ENCODE measurements at places on chromosomes 1 and 21.

DNA sequence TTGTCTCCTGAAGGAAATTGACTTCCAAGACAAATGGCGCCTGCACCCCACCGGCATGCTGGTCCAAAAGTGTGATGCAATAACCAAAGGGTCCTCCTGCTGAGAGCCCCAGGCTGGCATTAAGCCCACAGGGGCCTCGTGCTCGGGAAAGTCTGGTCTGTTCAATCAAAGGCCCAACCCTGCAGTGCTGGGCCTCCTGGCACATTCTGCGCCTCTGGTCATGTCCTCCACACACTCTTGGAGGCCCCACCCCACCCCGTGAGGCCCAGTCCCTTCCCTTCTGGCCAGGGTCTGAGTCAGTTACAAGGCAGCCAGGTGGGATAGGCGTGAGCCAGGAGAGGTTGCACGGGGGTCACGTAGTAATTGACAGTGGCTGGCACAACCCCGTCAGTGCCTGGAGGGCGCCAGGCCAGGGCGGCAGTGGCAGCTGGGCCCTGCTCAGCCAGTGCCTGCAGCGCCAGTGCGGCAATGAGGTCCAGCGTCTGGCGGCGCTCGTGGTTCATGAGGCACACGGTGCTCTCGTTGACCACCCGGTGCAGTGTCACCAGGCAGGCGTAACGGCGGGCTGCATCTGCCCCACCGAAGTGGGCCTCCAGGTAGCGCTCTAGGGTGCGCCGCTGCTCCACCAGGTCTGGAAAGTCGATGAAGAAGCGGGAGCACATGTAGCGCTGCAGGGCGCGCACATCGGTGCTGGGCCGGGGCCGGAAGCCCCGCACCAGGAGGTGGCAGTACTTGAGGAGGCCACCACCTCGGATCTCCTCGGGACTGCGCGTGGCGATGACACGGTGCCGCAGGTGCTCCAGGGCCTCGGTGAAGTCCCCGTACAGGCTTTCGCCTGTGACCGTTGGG lies 6.8 kb downstream of the TENT5B start:
- DNase-seq = no peak

DNA sequence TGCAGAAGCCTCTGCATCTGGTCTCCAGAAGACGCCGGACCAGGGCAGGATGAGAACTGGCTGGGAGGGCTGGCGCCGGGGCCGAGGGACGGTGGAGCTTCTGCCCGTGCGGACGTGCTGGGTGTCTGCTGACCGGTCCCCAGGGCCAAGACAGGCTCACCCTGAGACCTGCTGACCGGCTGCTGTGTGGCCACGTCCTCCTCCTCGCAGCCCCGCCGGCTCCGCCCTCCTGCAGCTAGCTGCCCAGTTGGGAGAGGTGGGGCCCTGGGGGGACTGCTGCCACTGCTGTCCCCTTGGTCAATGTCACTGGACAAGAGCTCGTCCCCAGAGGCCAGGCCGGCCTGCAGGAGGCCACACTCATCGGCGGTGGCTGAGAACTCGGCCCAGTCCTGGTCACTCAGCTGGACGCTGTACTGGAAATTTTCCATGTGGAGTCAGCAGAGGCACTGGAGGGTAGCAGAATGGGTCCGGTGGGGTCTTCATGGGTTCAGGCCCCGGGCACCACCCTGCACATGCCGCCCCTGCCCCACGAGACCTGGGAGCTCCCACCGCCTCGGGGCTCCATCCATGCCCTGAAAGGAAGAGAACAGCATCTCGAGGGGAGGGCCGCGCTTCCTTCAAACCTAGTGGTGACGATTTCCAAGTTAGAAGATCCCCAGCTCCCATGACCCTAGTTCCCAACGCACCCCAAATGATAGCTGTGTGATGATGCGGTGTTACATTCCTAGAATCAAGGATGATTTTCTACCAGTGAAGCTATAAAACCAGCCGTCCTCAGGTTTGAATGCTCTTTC lies 1.1 kb downstream of the PERM1 start:
- DNase-seq = no peak

- no peak for DNase-seq
Observed at GRCh38 chr1:47302472-47302871, 11.5 kb downstream of the STIL start.

GRCh38 chr1:105027838-105028471 lies 1278.3 kb downstream of the AMY1C start:
- DNase-seq = no peak

DNA sequence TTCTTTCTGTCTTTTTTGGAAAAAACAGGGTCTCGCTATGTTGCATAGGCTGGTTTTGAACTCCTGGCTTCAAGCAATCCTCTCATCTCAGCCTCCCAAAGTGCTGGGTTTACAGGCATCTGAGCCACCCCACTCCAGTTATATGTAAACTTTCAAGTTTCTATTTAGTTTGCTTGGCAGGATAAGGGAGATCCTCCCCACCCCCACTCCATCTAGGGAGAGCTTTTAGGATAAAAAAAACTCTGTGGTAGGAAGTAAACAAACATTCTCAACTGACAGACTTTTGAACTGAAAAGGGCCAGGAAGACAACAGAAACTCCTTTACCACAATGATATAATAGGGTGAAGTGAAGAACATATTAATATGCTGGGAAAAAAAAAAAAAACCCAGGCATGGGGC lies 41.0 kb upstream of the ZNF326 start:
- no peak for DNase-seq

All from CD4-positive, CD25-positive, alpha-beta regulatory T cell (primary cell).